Amniotic epithelial cell (primary cell): ENCODE measurements at places on chromosomes 7 and 10.

GRCh38 chr7:47481541-47482012 is 100.3 kb downstream of the TNS3 start:
- DNase-seq: no peak

GRCh38 chr7:80932536-80932935 is 13.7 kb upstream of the SEMA3C start:
- DNase-seq: no peak

- no peak for DNase-seq
These were observed 24.4 kb downstream of the BAG3 start for GRCh38 chr10:119675483-119676170.

- DNase-seq: no peak
These were observed 114.4 kb upstream of the CREB5 start for GRCh38 chr7:28297801-28298459.
